Right lung (tissue), 10 donors: ENCODE measurements at places on chromosomes 5 and 9. TPM values are rescaled to one million over a fixed set of nuclear protein-coding genes. Genes with fewer than 3 reads are reported as not detected.

GRCh38 chr9:86516564-86516963, 162.4 kb upstream of the TUT7 start:
- no peak for DNase-seq

The MED22 gene
- 20.0 TPM for polyA plus RNA-seq

The PKD2L2 gene
- 0.35 TPM for polyA plus RNA-seq

DNA sequence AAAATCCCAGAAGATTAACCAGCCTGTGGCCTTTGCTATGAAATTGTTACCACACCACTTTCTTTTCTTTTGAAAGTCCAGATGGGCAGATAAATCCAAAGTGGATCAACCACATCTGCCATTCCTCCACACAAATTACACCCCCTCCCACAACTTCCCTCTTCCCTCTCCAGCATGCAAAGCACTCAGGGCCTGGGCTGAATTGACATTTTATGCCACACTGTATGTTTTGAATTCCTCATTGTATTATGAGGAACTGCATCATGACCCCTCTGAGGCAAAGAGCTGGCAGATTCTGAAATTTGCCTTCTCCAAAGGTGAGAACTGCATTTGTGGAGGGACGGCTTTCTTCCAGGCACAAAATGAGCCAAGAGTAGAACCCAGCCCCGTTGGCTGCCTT, 589.2 kb upstream of the KLF4 start:
- no peak for DNase-seq

DNA sequence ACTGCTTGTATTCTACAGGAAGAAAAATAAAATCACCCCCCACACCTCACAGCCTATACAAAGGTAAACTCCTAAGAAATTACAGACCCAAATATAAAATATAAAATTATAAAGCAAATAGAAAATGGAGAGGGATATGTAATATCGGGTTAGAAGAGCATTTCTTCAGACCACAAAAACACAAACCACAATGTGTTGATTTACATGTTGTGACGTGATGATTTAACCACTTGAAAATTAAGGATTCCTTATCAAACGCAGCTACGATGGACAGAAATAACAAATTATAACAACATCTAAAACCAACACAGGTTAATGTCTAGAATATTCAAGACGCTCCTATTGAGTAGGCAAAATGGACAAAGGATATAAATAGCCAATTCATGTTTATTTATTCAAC, 26.3 kb downstream of the SSBP2 start:
- DNase-seq = no peak

The TOR1A gene
- polyA plus RNA-seq = 38.1 TPM

GRCh38 chr9:127121628-127122175, 733 bp downstream of the ANGPTL2 start:
- peak; percentile 32 for DNase-seq

- no peak for DNase-seq
Measured at GRCh38 chr5:23268136-23268535, 239.3 kb upstream of the PRDM9 start.

DNA sequence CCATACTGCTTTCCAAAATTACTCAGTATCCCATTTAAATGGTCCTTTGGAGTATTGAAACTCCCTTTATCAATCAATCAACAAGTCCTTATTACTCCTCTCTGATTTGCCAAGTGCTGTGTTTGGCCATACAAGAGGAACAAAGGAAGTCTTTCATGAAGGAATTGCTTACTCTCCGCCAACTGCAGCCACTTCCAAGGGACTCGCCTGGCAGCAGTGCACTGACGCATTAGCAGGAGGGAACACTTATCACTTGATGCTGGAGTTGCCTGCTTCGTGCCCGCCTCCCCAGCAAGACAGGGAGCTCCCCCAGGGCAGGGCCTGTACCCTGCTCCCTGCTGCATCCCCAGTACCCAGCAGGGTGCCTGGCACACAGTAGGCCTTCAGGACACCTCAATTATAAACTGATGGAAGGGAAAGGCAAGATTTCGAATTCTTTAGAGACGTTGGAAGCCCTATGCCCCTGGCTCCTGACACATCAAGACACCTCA, 97.9 kb downstream of the CRB2 start:
- peak; percentile 20 for DNase-seq

DNA sequence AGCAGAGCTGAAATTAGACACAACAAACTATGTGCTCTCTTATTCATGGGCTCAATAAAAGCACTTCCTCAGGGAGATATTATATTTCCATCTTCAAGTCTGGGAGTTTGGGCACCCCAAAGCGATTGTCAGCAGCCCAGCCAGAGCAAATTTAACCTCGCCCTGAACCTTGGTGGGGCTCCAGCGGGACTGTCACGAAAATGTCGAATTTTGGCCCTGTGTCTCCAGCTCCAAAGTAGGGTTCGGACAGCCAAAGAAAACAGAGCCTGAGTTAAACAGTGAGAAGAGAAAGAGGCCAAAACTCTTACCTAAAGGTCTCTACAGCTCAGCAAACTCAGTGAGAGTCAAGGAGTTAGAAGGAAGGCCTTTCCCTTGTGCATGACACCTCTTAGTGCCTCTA, 432.9 kb downstream of the SPATA31D1 start:
- no peak for DNase-seq

DNA sequence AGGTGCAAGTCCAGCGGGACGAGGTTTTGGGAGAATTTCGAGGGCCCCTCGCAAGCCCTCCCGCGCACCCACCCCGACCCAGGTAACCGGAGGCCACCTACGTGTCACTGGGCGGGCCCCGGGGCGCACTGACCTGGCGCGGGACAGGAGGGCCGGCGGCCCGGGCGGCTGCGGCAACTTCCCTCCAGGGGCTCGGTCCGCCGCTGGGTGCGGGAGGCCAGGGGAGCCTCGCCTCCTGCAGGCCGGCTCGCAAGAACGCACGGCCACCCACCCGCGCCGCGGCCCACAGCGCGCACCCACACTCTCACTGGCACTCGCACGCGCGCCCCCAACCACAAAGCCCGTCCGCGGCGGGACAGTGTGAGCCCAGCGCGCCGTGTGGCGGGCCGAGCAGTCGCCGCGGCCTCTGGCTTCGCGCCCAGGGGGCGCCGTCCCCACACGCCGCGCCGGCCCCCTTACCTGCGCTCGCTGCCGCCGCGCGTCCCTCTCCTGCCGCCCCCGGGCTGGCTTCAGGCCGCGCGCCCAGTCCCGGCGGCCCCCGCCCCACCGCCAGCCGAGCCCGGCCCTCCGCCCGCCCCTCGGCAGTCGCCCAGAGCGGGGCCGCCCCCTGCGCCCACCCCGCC, 451 bp downstream of the LPAR1 start:
- DNase-seq = peak; percentile 59
